ENCODE measurements at places on chromosomes 6 and 20. TPM values are rescaled to one million over a fixed set of nuclear protein-coding genes. Genes with fewer than 3 reads are reported as not detected.

DNA sequence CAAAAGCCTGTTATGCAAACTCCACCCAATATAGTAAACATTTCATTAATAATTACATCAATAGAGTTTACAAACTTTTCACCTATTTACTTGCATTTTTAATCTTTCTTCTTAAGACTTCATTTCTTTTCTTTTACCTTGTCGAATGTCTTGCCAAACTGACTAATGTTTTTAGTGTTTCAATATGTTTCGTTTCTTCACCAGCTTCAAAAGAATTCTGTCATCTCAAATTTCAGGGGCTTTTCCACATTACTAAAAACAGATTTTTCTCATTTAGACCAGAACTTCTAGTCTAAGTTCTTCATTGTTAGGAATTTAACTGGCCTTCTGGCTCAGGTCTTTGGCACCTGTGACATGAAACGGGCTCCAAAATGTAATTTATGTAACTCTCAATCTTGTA lies 196.5 kb downstream of the ARHGAP18 start:
- no peak overlapping the region for H3K4me3 ChIP-seq
- H3K27ac ChIP-seq = no peak overlapping the region
- no peaks in the 10 kb centered on the region for H3K36me3 ChIP-seq
- H3K27me3 ChIP-seq = no peaks in the 10 kb centered on the region
- DNase-seq = no peak

- no peaks in the 10 kb centered on the region for H3K27me3 ChIP-seq
- H3K36me3 ChIP-seq = no peaks in the 10 kb centered on the region
- H3K4me3 ChIP-seq = no peak overlapping the region
- no peak for DNase-seq
- no peaks in the 10 kb centered on the region for H3K4me1 ChIP-seq
These were observed 590 bp downstream of the EYS start for GRCh38 chr6:65706436-65706835.

DNA sequence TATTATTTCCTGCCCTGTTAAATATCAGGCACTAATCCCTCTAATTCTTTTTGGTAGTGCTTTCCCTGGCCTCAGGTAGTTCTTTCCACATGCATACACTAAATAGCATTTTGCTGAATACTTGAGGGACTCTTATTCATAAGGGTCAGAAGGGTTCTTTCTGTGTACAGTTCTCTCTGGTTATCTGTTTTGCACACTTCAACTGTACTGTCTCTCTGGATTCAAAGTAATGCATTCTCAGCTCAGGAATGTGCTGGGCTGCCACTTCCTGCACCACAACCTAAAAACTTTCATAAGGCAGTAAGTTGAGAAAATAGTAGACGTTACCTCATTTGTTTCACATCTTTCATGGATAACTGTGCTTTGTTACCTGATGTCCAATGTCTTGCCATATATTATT lies 32.1 kb downstream of the C6orf141 start:
- no peaks in the 10 kb centered on the region for H3K27me3 ChIP-seq
- DNase-seq = no peak
- no peak overlapping the region for H3K4me3 ChIP-seq
- no peak overlapping the region for H3K27ac ChIP-seq
- no peaks in the 10 kb centered on the region for H3K4me1 ChIP-seq
- H3K36me3 ChIP-seq = no peaks in the 10 kb centered on the region

DNA sequence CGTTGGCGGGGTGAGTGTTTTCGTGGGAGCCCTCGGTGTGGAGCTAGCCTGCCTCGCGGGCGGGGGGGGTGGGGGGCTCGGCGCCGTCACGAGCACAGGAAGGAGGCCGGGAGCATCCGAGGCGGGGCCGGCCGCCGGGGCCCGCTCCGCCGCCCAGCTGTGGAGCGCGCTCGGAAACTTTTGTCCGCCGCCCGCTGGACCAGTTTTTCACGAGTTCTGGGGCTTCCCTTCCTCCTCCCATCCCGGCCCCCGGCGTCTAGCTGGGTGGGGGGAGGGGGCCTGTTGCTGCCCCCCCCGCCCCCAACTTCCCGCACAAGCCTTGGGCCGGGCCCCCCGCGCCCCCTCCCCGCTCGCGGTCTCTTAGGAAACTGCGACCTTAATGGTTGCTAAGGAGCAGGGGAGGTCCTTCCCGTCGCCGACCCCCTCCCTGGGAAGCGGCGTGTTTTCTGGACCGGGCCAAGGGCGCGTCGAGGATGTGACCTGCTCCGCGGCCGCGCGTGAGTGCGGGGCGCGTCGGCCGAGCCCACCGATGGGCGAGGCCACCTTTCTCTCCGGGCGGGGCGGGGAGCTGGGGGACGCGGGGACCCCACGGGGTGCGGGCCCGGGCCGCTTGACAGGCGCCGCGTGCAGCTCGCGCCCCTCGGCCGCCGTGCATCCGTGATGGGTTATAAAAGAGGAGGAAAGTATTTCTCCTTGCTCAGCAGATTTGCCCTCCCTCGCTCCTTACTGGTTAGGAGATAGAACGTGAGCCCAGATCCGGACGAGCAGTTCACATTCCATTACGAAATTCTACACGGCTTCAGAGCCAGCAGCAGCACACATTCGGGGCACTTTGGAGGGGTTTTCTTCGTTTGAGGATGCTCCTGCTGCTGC lies 1.4 kb downstream of the RREB1 start:
- no peaks in the 10 kb centered on the region for H3K27me3 ChIP-seq
- peaks cover 3% of the 10 kb centered on the region for H3K36me3 ChIP-seq
- H3K27ac ChIP-seq = peak overlapping the region; percentile 89
- peaks cover 49% of the 10 kb centered on the region for H3K4me1 ChIP-seq

RIMS1 gene
- not detected for total RNA-seq

STK38 gene
- 27.5 TPM for total RNA-seq

HSF2 gene
- 16.0 TPM for total RNA-seq

FNDC1 gene
- total RNA-seq = not detected

FOXA2 gene
- total RNA-seq = not detected

AIF1 gene
- 29.0 TPM for total RNA-seq

TMEM244 gene
- total RNA-seq = not detected

AGER gene
- 16.5 TPM for total RNA-seq

Measured in activated CD4-positive, alpha-beta memory T cell treated with anti-CD3 and anti-CD28 coated beads for 36 hours (primary cell).